Bronchial epithelial cell (primary cell): ENCODE measurements at places on chromosomes 4 and X. TPM values are rescaled to one million over a fixed set of nuclear protein-coding genes. Genes with fewer than 3 reads are reported as not detected.
A peak's percentile ranks its signal among the peaks of the same experiment; 100 is the strongest.

DNA sequence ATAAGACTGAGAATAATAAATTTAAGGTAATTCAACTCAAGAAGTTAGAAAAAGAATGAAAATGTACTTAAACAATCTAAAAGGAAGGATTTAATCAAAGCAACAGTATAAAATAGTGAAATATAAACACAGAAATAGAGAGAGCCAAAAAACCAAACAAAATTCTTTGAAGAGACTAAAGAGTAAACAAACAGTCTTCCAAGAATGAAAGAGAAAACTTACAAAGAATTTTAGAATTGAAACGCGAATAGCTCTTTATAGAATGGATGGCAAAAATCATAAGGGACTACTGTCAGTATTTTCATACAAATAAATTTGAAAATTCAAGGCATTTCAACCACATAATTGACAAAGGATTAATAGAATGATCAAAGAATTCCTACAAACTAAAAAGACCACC lies 41.7 kb downstream of the VEGFC start:
- DNase-seq, result no peak

DNA sequence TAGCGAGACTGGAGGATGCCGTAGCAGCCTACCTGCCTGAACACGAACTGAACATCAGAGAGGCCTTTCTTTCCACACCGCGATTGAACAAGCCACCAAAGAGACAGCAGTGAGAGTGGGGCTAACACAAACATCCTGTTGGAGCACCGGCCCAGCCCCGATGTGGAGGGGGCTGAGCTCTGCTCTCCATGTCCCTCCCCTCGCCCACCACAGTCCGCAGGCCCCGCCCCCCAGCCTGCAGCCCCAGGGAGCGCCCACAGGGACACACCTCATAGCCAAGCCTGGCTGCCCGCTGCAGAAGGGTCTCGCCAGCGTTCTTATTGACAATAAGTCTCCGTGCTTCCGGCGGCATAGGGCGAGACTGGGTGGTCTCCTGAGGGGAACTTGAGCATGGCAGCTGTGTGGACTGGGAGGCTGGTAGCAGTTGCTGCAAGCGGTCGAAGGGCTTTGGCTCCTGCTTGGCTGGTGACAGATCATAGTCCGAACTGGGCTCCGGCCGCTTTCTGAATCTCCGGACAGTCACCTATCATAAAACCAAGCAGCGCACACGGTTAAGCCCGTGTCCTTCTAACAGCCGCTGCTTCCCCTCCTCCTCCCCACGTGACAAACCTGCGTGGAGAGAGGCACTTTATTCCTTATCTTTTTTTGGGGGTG lies 35.8 kb downstream of the BCOR start:
- DNase-seq, result peak; percentile 37

- DNase-seq, result no peak
Observed at GRCh38 chr4:37798616-37799015, 27.9 kb upstream of the PGM2 start.

GRCh38 chr4:156962528-156962974 lies 9.0 kb downstream of the PDGFC start:
- DNase-seq, result peak; percentile 69

PNMA3 gene
- total RNA-seq, result under 0.01 TPM in 1 of 2 replicates, not detected in the other

DNA sequence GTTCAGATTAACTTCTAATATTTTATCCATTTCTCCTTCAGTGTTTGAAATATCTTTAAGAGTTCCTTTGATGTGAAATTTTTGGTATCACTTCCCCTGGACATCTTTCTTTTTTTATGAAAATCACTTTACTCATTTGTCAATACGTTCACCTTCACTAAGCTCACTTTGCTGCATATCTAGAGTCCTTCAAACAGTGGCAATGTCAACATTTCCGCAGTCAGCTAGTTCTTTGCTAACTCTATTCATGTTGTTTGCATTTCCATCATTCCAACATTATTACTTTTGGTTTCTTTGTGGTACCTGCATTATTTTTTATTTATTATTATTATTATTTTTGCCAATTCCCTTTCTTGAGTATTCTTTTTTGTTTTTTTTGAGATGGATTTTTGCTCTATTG lies 203.0 kb downstream of the GPAT3 start:
- DNase-seq, result no peak

DNA sequence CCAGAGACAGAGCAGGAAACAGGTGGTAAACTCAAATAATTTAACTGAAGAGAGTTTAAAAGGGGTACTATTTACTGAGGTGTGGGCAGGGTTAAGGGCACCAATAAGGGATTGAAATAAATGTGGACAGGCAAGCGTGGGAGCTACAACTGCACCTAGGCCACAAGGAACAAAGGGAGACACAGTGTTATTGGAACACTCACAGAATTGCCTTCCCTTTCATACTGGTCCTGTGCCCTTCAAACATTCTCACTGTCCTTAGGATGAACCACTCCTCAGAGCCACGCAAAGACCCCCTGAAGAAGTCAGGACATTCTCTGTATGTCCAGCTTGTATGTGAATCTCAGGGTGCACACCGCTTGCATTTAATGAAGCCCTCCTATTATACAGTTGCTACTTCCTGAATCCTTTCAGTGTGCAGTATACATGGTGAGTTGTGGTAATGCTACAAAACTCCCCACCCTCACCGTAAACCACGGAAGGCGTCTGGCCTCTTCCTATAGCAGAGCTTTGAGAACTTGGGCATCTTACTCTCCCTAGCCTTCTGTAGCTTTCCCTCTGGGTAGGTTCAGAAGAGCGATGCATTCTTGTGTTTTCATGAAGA lies 9.6 kb upstream of the MRPL1 start:
- DNase-seq, result no peak

- DNase-seq, result no peak
Observed at GRCh38 chr4:150199056-150199455, 120.8 kb downstream of the DCLK2 start.

DNA sequence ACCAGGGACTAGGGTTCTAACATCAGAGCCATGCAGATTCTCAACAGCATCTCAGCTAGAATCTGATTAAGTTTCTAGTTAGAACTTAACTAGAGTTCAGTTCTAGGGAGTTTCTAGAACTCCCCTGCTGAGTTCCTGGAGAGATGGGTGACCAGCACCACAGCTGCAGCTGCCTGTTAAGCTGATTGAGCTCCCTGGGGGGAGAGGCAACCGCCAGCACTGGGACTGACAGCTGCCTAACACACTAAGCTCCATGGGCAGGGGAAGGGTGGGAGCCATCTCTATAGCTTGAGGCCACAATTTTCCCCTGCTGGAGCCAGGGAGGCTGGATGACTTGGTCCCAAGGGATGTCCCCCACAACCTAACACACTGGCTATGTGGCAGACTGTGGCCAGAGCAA lies 84.2 kb downstream of the CHIC1 start:
- no peak for DNase-seq

RHOXF1 gene
- total RNA-seq, result not detected in 2 replicates

DNA sequence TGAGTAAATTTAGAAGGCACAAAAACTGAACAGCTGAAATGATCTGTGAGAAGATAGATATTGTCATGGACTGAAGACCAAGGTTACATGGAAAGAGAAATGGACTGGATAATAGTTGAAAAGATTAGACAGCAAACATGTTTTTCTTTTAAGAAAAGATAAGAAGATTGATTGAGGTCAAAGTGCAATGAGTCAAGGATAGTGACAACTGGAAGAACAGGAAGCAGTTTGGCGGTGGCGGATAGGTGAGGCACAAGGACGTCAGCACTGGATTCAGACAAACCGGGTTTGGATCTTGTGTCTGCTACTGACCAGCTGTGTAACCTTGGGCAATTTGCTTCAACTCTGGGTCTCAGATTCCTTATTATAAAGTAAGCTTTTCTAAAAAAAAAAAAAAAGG lies 2.0 kb upstream of the HPGD start:
- DNase-seq, result peak; percentile 15

SYTL4 gene
- total RNA-seq, result 0.26 and 0.77 TPM in 2 replicates

PAK3 gene
- under 0.01 TPM in 1 of 2 replicates, not detected in the other for total RNA-seq

- DNase-seq, result no peak
Observed at GRCh38 chrX:74523224-74523623, 91.2 kb downstream of the RLIM start.

DNA sequence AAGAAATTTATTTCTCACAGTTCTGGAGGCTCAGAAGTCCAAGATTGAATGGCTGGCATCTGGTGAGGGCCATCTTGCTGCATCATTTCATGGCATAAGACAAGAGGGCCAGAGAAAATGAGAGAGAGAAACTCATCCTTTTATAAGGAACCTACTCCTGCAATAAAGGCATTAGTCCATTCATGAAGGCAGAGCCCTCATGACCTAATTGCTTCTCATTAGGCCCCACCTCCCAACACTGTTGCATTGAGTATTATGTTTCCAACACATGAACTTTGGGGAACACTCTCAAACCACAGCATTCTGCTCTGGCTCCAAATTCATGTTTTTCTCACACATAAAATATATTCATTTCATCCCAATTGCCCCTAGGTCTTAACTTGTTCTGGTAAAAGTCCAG lies 14.2 kb downstream of the RNF175 start:
- DNase-seq, result no peak

KCND1 gene
- total RNA-seq, result 0.26 and 0.64 TPM in 2 replicates

DNA sequence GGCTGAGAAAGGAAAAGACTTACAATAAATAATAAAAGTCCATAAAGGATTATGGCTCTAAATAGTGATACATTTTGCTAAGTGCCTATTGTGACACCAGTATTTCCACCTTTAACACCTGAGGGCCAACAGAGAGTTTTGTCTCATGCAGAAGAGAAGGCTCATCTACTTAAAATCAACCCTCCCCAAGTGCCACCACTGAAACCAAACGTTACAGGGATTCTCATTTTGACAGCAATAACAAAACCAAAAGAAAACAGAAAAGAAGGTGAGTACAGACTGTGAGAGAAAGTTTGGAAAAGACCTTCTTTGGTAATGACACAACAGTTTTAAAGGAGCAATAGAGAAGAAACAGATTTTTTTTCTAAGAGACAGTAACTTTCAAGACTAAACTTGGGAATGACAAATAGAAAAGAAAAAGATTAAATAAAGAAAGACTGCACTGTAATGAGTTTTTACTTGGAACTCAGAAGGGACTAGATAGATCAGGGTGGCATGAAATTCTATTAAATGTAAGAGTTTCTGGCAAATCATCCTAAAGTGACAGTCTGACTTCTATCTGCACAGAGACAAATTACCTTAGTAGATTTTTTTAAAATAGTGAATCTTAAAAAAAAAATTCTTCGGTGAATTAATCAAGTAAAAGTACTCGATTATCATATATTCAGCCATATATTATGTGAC lies 109.7 kb downstream of the ZNF827 start:
- DNase-seq, result no peak

DNA sequence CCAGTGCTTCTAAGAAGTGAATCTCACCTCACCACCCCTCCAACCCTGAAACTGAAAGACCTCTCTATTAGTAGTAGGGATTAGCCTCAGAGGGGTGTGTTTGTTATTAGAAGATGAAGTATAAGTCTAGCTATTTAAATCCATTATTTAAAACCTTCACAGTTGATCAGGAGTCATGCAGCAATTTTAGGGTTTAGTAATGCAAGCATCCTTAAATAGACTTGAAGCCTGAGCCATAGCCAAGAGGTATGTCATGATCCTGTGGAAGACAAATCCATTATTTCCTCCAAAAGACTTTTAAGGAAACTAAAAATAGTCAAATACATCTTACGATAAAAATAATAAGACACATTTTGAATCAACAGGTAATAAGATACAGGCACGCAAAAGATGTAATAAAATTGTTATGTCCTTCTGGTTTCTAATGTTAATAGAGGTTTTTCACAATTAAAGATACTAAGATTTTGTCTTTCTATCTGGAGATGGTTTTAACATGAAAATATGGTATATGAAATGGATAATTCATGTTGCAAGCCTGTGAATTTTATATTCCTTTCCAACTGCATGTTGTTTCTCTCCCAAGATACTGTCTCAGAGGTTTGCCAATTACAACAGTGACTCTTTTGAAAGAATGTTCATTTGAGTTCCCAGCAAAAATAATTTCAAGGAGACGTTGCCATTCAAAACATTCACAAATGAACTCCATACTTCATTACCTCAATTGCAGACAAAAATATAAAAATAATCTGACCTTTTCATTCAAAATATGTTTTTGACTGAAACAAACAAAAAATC lies 68.0 kb downstream of the LUZP4 start:
- DNase-seq, result no peak
